ENCODE measurements at places on chromosomes 1 and 21.

DNA sequence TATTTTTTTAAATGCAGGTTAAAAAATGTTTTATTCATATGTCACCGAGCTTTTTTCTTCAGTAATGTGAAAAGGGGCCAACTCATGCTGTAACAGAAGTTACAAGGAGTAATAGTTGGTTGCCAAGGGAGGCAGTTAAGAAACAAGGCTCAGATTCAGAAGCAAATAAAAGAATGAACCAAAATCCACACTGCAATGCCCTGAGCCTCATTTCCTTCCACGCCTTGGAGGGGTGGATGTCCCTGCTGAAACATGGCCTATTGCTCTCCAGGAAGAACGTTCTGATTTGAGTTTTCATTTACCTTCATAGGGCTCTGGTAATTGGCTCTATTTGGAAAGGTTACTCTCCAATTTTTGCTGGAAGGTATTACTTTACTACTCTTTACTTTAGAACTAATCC lies 24.4 kb downstream of the ALG14 start:
- no peak for DNase-seq

- DNase-seq: peak; percentile 52
These were observed 71.8 kb upstream of the ADAM30 start for GRCh38 chr1:119968068-119968492.

DNA sequence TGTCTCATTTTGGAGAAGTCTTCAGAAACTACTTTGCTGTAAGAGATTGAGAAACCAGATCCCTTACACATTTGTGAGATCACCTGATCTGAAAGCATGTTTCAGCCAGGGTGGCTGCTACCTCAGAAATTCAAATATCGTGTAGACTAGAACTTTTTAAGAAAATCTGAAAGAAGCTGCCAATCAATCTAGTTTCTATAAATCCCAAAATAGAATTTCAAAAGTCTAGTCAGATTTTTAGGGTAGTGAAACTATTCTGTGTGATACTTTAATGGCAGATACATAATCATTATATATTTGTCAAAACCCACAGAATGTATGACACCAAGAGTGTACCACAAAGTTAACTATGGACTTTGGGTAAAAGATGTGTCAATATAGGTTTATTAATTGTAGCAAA lies 79.9 kb upstream of the PLPPR5 start:
- DNase-seq: no peak

GRCh38 chr1:238318294-238319110 lies 427.8 kb upstream of the ZP4 start:
- DNase-seq: no peak

DNA sequence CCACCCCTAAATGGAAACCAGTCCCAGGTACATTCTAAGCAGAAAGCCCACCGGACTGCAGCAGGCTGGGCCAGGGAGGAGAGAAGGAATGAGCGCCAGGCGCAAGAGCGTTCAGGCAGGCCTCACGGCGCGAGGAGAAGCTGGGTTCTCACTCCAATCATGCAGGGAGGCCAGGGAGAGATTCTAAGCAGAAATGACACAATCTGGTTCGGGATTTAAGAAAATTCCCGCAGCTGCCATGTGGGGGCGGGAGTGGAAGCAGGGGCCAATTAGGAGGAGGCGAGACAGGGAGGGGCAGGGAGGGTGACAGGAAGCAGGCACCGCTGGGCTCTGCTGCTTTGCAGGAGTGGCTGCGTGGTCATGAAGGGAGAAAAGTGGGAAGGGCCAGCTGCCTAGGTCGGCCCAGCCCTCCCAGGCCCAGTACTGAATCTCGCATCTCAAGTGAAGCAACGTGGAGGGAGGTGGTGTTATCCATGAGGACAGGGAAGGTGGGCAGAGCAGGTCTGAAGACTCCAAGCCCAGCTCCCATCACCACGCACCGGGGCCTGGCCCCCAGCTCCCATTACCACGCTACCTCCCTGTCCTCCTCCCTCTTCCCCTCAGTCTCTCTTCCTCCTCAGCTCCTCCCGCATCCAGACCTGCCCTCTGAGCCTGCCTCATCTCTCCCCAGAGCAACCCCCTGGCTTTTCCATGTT lies 11.8 kb downstream of the NPHP4 start:
- no peak for DNase-seq

GRCh38 chr1:115888976-115889375 lies 48.0 kb upstream of the NHLH2 start:
- DNase-seq: no peak

- no peak for DNase-seq
These were observed 64.9 kb downstream of the MACF1 start for GRCh38 chr1:39269349-39269748.

GRCh38 chr1:98546319-98546718 lies 115.2 kb upstream of the SNX7 start:
- DNase-seq: no peak

DNA sequence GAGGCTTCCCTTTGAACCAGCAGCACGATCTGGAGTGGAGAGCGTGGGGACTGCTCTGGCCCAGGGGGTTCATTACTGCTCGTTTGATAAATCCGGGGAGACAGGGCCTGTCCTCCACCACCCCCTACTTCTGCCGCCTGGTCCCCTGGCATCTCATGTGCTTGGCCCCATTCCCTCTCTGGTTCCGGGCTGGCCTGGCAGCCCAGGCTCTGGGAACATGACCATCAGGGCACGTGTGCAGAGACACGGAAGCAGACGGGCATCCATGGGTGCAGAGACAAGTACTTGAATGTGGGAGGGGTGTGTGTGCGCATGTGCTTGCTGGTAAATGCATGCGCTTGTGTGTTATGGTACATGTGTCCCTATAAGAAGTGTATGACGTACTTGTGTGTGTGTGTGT lies 75.5 kb downstream of the KIRREL1 start:
- DNase-seq: no peak

GRCh38 chr21:36589352-36589971 lies 109.5 kb upstream of the SIM2 start:
- DNase-seq: no peak

- no peak for DNase-seq
These were observed 116.0 kb downstream of the PLPP3 start for GRCh38 chr1:56463376-56463775.

DNA sequence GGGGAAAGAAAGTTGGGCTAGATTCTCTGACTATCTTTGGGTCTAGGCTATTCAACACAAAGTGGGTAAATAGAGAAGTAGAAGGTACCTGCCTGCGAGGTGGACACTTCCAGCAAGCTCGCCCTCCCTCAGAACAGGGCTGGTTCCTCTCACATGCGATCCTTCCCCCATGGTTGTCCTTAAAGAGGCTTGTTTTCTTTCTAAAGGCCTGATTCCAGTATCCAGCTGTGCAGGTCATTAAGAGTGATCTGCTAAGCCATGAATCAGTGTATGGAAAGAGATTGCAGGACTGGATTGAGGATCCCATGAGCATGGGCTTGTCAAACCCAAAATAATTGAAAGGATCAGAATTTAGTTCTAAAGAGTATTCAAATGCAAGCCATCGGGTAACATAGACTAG lies 189.0 kb downstream of the URB2 start:
- no peak for DNase-seq

DNA sequence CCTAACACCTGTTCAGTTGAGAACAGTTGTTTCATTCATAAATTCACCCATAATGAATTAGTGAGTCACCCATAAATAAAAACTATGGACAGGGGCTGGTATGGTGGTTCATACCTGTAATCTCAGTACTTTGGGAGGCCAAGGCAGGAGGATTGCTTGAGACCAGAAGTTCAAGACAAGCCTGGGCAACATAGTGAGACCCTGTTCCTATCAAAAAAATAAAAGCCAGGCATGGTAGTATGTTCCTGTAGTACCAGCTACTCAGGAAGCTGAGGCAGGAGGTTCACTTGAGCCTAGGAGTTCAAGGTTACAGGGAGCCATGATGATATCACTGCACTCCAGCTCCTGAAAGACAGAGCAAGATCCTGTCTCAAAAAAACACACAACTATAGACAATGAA lies 79.0 kb downstream of the GTF2B start:
- DNase-seq: no peak

DNA sequence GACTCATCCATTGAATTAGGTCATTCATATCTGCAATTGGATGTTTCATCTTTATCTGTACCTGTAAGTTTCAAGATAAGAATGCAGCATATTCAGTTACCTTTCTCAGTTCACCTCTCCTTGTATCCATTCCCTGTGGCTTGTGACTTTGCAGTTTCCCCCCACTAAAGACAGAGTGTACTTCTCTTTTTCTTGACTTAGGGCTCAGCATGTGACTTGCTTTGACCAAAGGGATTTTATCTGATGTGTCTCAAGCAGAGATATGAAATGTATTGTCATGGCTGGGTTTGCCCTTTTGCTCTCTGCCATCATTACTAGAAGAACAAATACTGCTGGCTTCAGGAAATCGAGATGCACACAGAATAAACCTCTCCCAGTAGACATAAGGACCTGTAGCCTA lies 754.8 kb downstream of the ADGRL2 start:
- DNase-seq: no peak
